ENCODE measurements at places on chromosomes 5 and 9.

GRCh38 chr5:138901716-138902115, 26.6 kb upstream of the LRRTM2 start:
- no peak for DNase-seq

- DNase-seq: no peak
Observed at GRCh38 chr9:70040376-70040903, 3.2 kb upstream of the MAMDC2 start.

GRCh38 chr9:22483528-22484070, 37.0 kb downstream of the DMRTA1 start:
- no peak for DNase-seq

- DNase-seq: no peak
Observed at GRCh38 chr9:92980085-92980745, 32.9 kb downstream of the FGD3 start.

DNA sequence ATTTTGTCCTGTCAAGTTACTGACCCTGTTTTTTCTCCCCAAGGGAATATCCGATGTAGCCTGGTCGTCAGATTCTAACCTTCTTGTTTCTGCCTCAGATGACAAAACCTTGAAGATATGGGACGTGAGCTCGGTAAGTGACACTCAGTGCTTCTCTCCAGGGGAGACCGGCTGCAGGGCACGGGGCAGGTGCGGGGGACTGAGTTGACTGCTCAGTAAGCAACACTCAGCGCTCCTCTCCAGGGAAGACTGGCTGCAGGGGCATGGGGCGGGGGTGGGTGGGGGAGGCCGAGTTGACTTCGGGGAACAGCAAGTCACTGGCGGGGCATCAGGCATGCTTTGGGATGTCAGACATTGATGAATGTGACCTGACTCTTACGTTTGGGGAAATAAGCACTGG, 6.0 kb downstream of the WDR5 start:
- no peak for DNase-seq

DNA sequence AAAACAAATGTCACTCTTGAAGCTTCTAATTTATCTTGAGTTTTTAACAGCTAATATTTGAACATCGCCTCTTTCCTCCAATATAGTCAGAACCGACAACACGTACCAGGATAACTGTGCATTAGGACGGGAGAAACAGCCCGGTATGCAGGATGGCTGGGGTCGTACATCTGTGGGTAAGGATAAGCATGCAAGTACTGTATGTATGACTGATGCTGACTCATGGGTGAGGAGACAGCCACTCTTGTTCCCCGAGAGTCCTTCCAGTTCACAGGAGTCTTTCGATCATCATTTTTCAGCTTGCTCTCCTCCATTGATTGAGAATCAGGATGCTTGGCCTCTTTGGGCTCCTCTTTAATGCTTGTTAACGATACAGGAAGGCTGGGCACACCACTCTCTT, 102.3 kb downstream of the ZNF608 start:
- DNase-seq: no peak

DNA sequence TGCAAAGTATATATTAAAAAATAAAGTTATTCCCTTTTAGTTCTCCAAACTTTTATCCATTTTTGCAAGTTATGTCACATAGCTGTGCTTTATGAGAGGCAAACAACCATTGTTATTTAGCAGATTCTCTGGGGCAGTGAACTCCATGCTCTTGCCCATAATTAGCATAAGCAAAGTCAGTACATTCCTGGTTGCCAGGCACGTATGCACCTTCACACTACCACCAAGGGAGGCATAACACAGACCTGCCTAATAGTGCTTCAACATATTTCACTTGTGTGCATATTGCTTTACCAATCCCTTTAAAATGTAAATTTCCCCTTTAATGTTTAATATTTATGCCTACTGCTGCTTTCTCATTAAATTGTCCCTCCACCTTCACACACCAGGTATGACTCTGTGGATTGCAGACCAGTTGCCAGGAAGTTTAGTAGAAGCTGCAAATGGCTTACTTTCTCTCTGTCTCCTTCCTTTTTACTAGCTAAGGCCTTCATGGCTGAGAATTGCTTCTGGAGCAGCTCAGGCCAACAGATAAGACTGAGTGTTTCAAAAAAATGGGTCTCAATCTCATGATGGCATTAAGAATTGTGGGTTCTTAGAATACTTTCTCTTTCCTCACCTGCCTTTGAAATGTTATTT, 388.2 kb downstream of the PRR16 start:
- no peak for DNase-seq

GRCh38 chr5:45385321-45386058, 310.7 kb downstream of the HCN1 start:
- DNase-seq: no peak

DNA sequence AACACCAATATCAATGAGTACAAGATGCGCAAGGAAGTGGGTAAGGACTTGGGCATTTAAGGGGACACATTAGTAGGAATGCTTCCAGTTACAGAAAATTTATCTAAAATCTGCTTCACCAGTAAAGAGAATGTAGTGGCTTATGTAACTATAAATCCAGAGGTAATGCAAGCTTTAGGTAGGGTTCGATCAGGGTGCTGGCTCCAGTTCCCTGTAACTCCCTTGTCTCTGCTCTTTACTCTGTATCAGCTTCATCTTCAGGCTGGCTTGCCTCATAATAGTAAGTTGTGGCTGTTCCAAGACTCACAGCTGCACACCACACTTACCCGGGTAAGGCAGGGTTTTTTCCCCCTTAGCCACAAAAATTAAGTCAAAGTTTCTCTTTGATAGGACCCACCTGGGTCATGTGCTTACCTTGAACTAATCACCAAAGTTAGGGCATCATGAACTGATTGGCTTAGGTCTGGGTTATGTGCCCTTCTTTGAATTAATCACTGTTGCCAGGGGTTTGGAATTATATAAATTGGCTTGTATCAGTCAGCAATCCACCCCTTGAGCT, 35.5 kb downstream of the ARHGEF37 start:
- DNase-seq: no peak

DNA sequence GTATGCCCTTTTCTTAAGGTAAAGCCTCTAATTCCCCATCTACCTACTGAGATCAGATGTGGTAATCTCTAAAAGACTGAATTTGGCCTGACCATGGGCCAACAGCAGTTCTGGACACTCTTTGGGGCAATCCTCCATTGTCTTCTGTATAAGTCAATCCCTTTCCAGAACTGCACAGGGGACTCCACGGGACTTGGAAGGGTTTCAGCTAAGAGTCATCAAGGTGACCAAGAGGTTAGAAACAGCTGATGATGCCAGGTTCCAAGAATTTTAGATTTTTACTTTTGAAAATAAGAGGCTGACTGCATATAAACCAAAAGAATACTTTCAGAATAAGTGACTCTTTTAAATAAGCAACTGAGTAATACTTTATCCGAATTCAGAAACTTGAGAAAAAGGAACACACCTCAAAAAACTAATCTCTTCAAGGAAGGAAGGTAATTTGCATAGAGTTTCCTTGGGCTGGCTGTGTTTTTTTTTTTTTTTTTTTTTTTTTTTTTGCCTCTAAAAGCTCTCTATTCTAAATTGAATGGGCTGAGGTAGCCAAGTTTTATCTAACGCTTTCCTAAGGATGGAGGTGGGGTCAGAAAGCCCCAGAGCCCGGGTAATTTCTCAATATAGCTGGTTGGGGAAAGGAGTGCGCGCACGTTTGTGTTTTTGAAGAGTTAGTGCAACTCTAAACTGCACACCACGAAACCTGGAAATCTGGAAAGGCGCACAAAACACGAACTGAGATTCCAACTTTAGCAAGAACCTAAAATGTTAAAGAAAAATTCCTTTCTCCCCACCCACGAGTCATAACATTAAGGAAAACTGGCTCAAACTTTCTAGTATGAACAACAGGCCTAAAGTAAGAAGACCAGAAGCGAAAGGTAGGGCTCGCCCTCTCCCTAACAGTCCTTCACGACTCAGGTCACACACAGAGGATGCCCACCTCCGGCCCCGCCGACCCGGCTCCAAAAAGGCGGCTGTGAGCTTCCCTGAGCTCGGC, 1.3 kb downstream of the VCP start:
- peak; percentile 21 for DNase-seq

DNA sequence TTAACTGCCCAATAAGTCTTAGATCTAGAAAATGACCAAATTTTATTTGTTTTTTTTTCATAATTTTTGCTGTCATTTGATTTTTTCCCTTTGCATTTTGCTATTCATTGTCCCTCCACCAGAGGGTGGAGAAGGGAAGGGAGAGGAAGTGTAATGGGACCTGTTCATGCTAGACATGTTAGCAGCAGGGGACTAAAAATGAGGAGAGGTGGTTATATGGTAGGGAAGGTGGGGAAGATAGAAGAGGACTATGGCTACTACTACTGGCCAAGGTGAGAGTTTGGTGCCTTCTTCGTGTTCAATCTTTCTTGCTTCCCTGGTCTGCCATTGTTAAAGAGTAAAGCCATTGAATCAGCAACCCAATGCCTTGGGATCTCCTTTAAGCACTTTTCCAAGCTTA, 6.4 kb downstream of the GRIA1 start:
- no peak for DNase-seq

GRCh38 chr5:177500685-177501522, 3.5 kb upstream of the PDLIM7 start:
- peak; percentile 76 for DNase-seq

GRCh38 chr5:102531506-102531905, 32.7 kb upstream of the SLCO6A1 start:
- peak; percentile 15 for DNase-seq

GRCh38 chr5:170183816-170184687, 48.7 kb upstream of the C5orf58 start:
- peak; percentile 25 for DNase-seq

DNA sequence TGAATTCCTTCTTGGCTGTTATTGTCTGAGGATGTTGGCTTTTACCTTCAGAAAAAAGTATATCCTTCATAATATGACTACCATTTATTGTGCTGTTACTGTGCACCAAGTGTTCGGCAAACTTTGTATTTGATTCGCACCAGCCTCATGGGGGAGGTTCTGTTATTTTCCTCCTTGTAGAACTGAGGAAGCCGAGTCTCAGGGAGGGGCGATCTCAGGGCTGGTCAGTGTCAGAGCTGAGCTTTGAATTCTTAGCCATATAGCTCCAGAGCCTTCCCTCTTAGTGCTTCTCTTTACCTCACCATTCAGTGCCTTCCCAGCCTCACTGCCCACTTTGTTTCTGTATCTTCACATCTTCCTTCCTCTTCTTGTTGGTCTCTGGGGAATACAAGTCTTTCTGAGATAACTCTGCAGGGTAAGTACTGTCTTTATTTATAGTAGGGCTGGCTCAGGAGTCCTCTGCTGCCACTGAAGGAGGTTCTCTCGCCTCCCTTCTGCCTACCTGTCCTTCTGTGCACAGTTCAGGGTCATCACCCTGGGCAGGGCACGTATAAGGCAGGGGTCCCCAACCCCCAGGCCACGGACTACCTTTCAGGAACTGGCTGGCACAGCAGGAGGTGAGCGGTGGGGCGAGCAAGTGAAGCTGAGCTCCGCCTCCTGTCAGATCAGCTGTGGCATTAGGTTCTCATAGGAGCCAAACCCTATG, 48.4 kb downstream of the GALNT10 start:
- no peak for DNase-seq

DNA sequence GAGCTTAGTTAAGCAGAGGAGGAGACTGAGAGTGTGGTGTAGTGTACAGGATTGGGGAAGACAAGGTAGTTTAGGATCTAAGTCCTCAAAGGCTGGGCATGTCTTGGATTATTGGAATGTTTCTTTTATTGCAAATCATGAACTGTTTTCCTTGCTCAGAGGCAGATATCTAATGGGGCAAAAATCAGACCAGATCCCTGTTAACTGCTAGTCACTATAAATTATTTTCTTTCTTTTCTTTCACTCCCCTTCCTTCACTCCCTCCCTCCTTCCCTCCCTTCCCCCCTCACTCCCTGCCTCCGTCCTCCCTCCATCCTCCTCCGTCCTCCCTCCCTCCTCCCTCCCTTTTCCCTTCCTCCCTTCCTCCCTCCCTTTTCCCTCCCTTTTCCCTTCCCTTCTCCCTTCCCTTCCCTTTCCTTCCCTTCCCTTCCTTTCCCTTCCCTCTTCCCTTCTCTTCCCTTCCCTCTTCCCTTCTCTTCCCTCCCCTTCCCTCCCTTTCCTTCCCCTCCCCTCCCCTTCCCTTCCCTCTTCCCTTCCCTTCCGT, 117.9 kb downstream of the WDR70 start:
- no peak for DNase-seq

DNA sequence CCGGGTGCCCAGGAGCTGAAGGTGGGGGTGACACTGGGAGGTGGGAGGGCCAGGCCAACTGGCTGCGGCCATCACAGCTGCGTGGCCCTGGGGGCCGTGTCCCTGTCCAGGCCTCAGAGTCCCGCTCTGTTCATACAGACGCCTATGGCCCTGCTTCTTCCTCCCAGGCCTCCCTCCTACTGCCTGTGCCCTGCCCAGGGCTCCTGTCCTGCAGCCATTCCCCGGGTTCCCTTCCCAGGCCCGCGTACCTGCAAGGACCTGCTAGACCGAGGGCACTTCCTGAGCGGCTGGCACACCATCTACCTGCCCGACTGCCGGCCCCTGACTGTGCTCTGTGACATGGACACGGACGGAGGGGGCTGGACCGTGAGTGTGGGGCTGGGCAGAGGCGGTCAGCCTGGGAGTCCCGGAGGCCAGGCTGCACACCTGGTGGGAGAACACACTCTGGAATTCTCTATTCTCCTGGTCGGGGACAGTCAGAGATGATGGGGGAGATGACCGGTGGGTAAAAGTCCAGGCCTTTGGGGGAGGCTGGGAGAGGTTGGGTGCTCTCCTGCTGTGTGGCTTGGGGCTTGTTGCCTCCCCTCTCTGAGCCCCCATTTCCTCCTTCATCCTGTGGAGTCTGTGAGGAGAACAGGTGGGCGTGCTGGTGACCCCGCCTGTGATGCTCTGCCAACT, 4.5 kb downstream of the FCN2 start:
- DNase-seq: no peak

DNA sequence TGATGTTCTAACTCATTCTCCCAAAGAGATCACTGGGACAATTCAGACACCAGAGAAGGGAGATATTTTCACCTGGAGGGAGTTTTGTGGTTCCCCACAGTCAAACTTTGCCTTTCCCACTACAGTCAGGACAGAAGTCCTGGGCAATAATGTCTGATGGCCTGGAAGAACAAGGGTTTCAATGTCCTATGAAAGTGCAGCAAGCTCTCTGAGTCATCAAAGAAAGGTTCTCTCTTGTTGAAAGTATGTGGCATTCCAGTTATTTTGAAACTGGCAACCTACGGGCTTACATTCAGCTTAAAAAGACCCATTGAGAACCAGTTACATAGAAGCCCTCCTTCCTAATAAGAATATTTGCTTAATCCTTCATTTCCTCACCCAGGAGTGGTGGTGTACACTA, 103.9 kb downstream of the INSYN2B start:
- no peak for DNase-seq

GRCh38 chr5:1834022-1834551, 32.9 kb downstream of the NDUFS6 start:
- DNase-seq: no peak

DNA sequence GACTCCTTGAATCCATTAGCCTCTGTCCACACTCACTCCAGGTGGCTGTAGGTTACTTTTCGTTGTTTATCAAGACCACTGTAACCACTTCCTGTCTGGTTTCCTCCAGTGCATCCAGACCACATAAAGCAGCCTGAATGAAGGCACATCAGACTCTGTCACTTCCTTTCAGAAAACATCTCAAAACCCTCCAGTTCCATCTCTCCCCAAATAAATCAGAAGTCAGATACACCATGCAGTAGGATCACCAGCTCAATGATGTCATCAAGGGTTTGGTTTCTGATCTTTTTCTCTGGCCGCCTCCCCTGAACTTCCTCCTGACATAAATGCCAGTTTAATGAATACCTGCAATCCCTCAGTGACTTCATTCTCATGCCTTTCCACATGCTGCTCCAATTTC, 161.2 kb downstream of the ZNF462 start:
- DNase-seq: no peak
